Activated CD4-positive, alpha-beta T cell treated with anti-CD3 and anti-CD28 coated beads for 48 hours (primary cell): ENCODE measurements at places on chromosomes 13 and 19.
A peak's percentile ranks its signal among the peaks of the same experiment; 100 is the strongest.

- DNase-seq: no peak
Measured at GRCh38 chr19:16146112-16146511, 2.6 kb downstream of the HSH2D start.

GRCh38 chr13:95099541-95099940 lies 201.7 kb downstream of the ABCC4 start:
- no peak for DNase-seq

- DNase-seq: peak; percentile 51
Measured at GRCh38 chr19:45477713-45478453, 10.1 kb downstream of the FOSB start.

- DNase-seq: no peak
Measured at GRCh38 chr19:9782338-9782737, 13.8 kb upstream of the ZNF846 start.

DNA sequence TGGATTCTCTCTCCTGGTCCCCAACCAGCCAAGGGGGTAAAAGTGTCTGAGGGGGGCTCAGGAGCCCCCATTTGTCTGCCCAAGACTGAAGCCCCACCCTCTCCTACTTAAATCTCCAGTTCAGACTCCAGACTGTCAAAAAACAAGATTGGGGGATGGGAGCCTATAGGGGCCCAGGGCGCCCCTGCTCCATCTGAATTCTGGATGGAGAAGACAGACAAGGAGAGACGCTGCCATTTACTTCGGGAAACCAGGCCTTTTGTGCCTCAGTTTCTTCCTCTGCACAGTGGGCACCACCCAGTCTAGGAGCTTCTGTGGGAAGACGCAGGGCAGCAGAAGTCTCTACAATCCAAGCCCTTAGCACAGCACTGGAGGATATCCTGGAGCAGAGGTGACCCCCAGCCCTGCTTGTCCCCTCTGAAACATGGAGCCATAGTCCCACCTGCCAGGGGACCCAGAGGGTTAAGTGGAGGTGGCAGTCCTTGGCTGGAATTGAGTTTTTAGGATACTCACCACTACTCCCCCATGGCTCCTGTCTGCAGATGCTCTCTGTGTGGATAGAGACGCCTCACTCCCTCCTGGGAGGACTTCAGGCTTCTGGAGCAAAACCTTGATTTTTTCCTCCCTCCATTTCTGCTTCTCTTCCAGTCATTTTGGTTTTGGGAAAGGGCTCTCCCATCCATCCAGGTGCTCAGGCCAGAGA lies 1.7 kb upstream of the CRLF1 start:
- no peak for DNase-seq

DNA sequence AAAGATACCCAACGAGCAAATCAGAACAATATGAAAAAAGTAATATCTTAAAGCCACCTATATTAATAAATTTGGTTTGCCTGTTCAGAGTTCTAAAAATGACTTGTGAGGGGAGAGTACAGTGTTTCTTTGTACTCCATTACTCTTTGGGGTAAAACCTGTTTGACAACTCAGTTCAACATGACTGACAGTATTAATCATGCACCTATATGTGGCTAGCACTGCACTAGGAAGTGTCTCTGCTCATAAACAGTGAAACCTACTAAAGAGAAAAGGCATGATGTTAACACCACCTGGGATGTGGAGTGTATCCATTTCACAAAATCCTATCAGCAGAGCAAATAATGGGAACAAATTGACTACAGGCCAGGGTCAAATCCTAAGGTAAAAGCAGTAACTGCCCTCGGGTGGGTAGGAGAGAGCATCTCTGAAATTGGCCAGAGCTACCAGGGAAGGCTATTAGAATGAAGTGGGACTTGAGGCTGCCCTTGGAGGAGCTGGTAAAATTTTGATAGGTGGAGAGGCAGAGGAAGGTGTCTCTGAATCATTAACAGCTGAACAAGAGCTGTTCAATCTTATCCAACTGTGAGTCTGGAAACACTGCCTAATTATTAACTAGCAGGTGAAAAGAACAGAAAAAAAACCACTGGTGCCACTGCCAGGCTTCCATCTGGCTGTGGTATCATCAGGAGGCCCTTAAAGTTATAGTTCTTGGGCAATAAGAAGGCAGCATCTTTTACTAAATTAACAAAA lies 365.1 kb downstream of the DNAJC15 start:
- DNase-seq: no peak

GRCh38 chr13:22332416-22332815 lies 661.5 kb downstream of the FGF9 start:
- DNase-seq: no peak

GRCh38 chr13:46051968-46052318 lies 603 bp downstream of the ZC3H13 start:
- no peak for DNase-seq

GRCh38 chr13:26921918-26922317 lies 161.3 kb upstream of the GPR12 start:
- DNase-seq: no peak

DNA sequence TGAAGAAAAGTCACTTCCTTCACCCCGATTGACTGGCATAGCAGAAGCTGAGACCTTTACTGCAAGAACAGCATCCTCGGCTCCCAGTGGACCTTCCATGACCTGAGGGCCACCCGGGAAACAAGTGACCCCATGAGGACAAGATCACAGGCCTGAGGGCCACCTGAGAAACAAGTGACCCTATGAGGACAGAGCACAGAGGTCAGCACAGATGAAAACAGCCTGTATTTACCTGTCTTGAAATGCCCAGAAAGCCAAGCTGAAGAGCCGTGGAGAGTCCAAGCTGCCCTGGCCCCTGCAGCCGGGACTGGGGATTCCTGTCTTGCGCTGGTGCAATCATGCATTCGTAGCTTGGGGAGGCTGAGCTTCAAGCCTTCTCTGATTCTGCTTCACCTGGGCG lies 114.2 kb upstream of the SPACA7 start:
- DNase-seq: no peak

- DNase-seq: no peak
Measured at GRCh38 chr19:43739439-43740235, 15.1 kb downstream of the SMG9 start.

DNA sequence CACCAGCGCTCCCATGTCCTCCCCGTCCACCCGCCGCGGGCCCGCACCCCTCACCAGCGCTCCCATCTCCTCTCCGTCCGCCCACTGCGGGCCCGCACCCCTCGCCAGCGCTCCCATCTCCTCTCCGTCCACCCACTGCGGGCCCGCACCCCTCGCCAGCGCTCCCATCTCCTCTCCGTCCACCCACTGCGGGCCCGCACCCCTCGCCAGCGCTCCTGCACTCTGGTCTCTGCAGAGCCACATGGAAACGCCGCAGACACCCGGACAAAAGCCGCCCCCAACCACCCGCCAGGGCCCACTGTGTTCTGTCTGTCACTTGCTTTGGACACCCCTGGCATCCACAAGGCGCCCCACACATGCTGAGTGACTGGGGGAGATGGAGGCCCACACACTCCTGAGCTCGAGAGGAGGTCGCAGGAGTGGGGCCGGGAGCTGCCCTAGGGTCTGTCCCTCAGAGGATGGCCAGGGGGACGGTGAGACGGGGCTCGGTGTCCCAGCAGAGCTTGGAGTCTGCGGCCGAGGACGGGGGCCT lies 7.4 kb downstream of the CFD start:
- DNase-seq: no peak

DNA sequence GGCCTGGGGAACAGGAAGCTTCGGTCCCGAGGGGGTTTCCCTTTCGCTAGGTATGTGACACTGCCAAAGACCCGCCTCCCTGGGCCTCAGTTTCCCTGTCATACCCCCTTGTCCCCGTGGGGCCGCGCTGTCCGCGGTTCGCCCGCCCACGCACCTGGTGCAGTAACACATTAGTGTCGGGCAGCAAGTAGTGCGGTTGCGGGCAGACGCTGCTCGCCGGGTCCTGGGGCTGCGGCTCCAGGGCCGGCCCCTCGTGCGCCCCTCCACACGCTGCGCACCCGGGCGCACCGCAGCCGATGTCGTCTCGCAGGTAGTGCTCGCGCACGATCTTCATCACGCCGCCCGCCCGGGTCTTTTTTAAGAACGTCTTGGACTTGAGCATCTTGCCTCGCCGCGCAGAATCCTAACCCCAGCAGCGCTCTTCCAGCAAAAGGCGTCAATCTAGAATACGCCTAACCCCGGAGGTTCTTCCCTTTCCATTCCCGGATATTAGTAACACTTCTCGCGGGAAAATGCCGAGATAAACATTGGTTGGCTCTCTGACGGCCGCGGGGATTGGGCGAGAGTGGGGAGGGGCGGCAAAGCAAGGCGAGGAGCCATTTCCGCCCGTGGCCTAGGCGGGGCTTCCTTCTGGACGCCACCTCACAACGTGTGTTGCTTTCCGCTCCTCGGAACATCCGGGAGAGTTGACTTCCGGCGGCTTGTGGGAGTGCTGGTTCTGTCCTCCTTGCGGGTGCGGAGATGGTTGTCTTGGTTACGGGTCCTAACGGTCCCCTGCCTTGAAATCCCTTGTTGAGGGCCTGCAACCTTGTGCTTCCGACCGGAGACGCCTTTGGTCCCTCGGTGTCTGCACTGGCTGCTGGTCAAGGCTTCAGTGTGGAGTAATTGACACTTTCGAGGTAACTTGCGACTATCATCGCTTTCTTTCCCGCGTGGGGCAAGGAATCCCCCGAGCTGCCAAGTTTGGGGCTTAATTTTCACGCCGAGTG lies at the start of the genes DIS3 and PIBF1:
Gene DIS3 (minus strand): TSS at position 450 of the 989 bp plus-strand sequence. CDS start 68 bp downstream, at position 382.
Gene PIBF1 (plus strand): TSS at position 683 of the 989 bp plus-strand sequence. CDS start 1,337 bp downstream, outside the sequence.
- peak; percentile 98 for DNase-seq

- no peak for DNase-seq
Measured at GRCh38 chr19:15421721-15422260, 3.0 kb upstream of the AKAP8L start.

DNA sequence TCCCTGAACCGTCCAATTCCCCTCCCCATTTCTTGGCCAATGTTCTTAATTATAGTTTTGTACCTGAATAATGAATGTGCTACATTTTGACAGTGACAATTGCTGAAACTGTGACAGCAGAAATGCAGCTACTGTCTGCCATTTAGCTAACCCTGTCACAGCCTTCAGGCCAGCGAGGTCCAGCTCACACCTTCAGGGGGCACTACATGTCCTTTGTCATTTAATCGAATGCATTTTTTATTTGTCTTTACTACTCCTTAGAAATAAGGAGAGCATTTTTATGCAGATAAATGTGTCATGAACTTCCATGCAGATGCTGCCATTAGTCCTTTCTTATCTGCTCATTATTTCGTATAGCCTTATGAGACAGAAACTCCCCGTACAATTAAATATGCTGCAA lies 159.9 kb downstream of the MZT1 start:
- DNase-seq: no peak

- DNase-seq: peak; percentile 80
Measured at GRCh38 chr19:8505680-8506401, 3.4 kb upstream of the PRAM1 start.

GRCh38 chr13:34000955-34001354 lies 183.0 kb downstream of the RFC3 start:
- DNase-seq: no peak

GRCh38 chr19:15317392-15318071 lies 14.8 kb downstream of the BRD4 start:
- DNase-seq: no peak

GRCh38 chr13:19764237-19764636 lies 18.5 kb downstream of the PSPC1 start:
- no peak for DNase-seq

DNA sequence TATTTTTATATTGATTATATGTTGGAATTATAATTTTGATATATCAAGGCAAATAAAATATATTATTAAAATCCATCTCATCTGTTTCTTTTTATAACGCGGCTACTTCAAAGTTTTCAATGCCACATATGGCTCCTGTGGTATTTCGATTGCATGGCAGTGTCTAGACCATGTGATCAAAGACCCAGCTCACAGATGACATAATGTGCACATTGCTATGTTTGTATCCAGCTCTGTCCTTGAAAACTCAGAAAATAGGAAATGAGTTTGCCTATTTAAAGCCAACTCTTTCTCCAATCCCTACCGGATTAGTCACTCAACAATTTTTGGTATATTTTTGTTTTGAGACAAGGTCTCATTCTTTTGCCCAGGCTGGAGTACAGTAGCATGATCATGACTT lies 26.2 kb downstream of the TMTC4 start:
- no peak for DNase-seq

GRCh38 chr19:44949550-44949949 lies 3.7 kb downstream of the APOC2 start:
- no peak for DNase-seq

- DNase-seq: no peak
Measured at GRCh38 chr13:44679597-44679996, 103.5 kb upstream of the TSC22D1 start.

DNA sequence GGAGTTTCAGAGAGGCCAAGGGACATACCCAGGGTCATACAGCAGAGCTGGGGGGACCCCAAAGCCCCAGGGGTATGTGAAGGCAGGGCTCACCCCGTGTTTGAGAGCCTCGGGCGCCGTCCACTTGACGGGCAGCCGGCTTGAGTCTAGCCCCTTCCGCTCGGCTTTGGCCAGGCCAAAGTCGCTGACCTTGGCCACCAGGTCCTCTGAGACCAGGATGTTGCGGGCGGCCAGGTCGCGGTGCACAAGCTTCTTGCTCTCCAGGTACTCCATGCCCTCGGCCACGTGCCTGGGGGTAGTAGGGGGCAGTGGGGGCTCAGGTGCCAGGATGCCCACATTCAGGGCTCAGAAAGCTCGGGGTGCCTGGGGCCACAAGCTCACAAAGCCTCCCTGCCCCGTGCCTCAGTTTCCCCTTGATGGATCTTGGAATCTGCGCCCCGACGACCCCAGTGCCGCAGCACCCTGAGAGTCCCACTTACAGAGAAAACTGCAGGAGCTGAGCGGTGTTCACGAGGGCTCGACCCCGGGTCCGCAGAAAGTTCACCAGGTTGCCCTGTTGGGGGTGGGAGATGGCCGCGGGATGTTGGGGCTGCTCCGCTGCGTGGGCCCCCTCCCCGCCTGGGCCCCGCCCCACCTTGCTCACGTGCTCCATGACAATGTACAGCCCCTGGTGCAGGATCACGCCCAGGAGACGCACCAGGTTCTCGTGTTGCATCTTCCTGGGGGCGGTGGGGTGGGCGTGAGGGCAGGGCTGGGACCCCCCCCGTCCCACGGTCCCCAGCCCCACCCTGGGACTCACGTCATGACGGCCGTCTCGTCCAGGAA lies 7.1 kb downstream of the MATK start:
- DNase-seq: no peak

- no peak for DNase-seq
Measured at GRCh38 chr13:50457415-50458393, 385.8 kb downstream of the DLEU7 start.
